ENCODE measurements at places on chromosomes 4 and X. TPM values are rescaled to one million over a fixed set of nuclear protein-coding genes. Genes with fewer than 3 reads are reported as not detected.

RAB41 gene
- total RNA-seq, result not detected

GJB1 gene
- total RNA-seq, result not detected

TMPRSS11A gene
- total RNA-seq, result not detected

ELMOD2 gene
- 26.1 TPM for total RNA-seq

PPEF1 gene
- not detected for total RNA-seq

SPANXN3 gene
- not detected for total RNA-seq

PLAC8 gene
- total RNA-seq, result 2.6 TPM

SPATA4 gene
- total RNA-seq, result not detected

ADGRA3 gene
- total RNA-seq, result 10.8 TPM

IL2 gene
- total RNA-seq, result not detected

HELQ gene
- total RNA-seq, result 8.3 TPM

CDX4 gene
- total RNA-seq, result not detected

CT55 gene
- total RNA-seq, result not detected

CCSER1 gene
- not detected for total RNA-seq

ZDHHC15 gene
- total RNA-seq, result not detected

WNK3 gene
- total RNA-seq, result 0.18 TPM

BDH2 gene
- total RNA-seq, result 59.4 TPM

SOWAHB gene
- total RNA-seq, result not detected

ENAM gene
- under 0.01 TPM for total RNA-seq

FAM184B gene
- total RNA-seq, result not detected

PNCK gene
- not detected for total RNA-seq

ARMCX2 gene
- total RNA-seq, result 107 TPM

KDR gene
- total RNA-seq, result 0.86 TPM

MAGEC1 gene
- not detected for total RNA-seq

ART3 gene
- not detected for total RNA-seq

POLR2B gene
- total RNA-seq, result 119 TPM

C4orf36 gene
- 0.18 TPM for total RNA-seq

LINC00632 gene
- 16.8 TPM for total RNA-seq

SPARCL1 gene
- total RNA-seq, result not detected

MED12 gene
- total RNA-seq, result 21.1 TPM

CLNK gene
- not detected for total RNA-seq

SOX3 gene
- not detected for total RNA-seq

SSX5 gene
- total RNA-seq, result not detected

GPRASP3 gene
- total RNA-seq, result 2.5 TPM

MAGEA2 gene
- not detected for total RNA-seq

ANK2 gene
- total RNA-seq, result 5.8 TPM

UNC5C gene
- total RNA-seq, result 0.58 TPM

CXCL11 gene
- total RNA-seq, result not detected

HHIP gene
- 4.4 TPM for total RNA-seq

UGT2A1 gene
- total RNA-seq, result not detected

TCEAL5 gene
- total RNA-seq, result not detected

STOX2 gene
- total RNA-seq, result 0.29 TPM

ARMCX4 gene
- total RNA-seq, result 0.86 TPM

ZMAT1 gene
- not detected for total RNA-seq

TBX22 gene
- total RNA-seq, result not detected

HERC5 gene
- not detected for total RNA-seq

RASL11B gene
- 4.8 TPM for total RNA-seq

VGLL1 gene
- total RNA-seq, result not detected

GABRB1 gene
- not detected for total RNA-seq

KDM6A gene
- 7.5 TPM for total RNA-seq

TENM3 gene
- 6.6 TPM for total RNA-seq

FOXP3 gene
- total RNA-seq, result not detected

TACC3 gene
- 42.4 TPM for total RNA-seq

UVSSA gene
- total RNA-seq, result 9.5 TPM

STPG2 gene
- total RNA-seq, result not detected
